ENCODE measurements at places on chromosomes 5 and 9. TPM values are rescaled to one million over a fixed set of nuclear protein-coding genes. Genes with fewer than 3 reads are reported as not detected.

The SLC24A2 gene
- 0.27 TPM for polyA plus RNA-seq

The MAP1B gene
- 115 TPM for polyA plus RNA-seq

DNA sequence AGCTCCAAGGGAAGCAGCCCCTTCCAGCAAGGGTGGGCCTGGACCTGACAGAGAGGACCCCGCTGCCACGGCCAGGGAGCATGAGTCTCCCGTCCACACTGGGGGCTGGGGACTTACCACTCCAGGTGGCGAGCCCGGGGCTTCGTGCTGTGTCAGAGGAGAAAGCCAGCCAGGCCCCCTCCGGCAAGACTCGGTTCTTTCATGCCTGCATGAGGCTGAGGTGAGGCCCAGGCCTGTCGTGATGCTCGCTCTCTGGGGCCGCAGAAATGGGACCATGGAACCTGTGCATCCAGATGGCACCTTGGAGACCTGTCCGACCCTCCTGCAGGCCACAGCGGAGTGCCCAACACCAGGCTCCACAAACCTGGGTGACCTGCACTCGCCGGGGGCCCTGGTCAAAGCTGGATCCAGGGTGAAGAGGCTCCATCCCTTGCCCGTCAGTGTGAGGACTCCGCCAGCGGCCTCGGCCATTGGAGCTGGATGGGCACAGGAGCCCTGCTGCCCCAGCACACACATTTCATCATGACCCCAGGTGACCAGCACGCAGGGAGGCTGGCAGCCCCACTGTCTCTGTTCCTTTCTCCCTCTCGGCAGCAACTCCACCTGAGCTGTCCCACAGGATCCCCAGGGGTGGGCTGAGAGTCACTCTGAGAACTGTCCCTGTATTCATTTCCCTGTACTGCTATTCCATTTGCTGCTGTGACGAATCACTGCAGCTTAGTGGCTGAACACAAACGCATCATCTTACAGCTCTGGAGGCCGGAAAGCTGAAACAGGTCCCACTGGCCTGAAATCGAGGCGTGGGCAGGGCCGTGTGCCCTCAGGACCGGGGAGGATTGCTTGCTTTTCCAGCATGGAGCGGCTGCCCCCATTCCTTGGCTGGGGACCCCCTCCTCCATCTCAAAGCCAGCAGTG, 24.4 kb downstream of the SLC6A18 start:
- H3K27me3 ChIP-seq: no peaks in the 10 kb centered on the region
- H3K4me1 ChIP-seq: peaks cover 4% of the 10 kb centered on the region
- no peak overlapping the region for H3K27ac ChIP-seq
- no peak overlapping the region for H3K4me3 ChIP-seq
- H3K36me3 ChIP-seq: no peaks in the 10 kb centered on the region

The PRUNE2 gene
- 0.46 TPM for polyA plus RNA-seq

The OBP2B gene
- polyA plus RNA-seq: not detected

DNA sequence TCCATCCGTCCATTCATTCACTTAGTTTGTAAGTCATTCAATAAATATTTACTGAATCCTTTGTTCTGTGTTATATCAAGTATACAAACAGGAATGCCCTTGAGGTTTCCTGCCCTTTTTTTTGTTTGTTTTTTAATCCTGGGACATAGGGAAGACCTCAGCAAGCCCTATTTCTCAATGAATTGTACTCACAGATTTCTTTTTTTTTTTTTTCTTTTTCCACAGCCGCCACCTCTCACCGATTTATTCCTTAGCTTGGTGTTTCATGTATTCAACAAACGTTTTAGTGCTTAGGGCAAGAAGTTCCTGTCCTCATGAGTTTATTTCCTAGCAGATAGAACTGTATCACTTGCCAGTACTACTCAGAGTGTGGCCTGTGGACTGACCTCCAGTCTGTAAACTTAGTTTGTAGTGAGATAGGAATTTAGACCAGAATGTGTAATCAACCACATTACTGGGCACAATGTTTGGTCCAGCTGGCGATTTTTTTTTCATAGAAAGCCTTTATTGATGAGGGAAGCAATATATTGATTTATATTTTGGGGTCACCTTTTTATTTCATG, 35.4 kb upstream of the C5orf47 start:
- DNase-seq: no peak
- no peak overlapping the region for H3K4me3 ChIP-seq
- H3K27me3 ChIP-seq: no peaks in the 10 kb centered on the region

DNA sequence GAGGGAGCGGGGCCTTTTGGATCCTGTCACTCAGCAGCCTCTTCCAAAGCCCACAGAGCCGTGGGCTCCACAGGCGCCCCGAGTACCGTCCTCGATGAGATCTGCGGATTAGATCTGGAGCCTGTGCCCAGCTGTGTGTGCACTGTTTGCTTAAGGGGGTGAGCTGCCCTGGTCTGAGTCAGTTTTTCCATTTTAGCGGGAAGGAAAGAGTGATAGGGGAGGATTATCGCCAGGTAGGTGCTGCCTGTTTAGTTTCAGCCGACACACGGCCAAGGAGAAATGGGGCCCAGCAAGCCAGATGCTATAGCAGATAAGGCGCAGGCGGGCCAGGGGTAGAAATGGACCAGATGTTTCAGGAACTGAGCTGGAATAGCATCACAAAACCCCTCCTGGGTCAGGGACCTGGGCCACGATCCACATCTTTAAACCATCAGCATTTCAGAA, 18.1 kb downstream of the COL5A1 start:
- no peaks in the 10 kb centered on the region for H3K36me3 ChIP-seq
- H3K4me1 ChIP-seq: peaks cover 58% of the 10 kb centered on the region
- H3K27ac ChIP-seq: peak overlapping the region; percentile 90
- H3K27me3 ChIP-seq: no peaks in the 10 kb centered on the region

GRCh38 chr5:143142596-143143435, 260.7 kb downstream of the NR3C1 start:
- H3K36me3 ChIP-seq: no peaks in the 10 kb centered on the region
- DNase-seq: peak; percentile 40
- peak overlapping the region; percentile 65 for H3K27ac ChIP-seq
- peaks cover 22% of the 10 kb centered on the region for H3K4me1 ChIP-seq
- no peak overlapping the region for H3K4me3 ChIP-seq

The FAT2 gene
- polyA plus RNA-seq: 0.55 TPM

DNA sequence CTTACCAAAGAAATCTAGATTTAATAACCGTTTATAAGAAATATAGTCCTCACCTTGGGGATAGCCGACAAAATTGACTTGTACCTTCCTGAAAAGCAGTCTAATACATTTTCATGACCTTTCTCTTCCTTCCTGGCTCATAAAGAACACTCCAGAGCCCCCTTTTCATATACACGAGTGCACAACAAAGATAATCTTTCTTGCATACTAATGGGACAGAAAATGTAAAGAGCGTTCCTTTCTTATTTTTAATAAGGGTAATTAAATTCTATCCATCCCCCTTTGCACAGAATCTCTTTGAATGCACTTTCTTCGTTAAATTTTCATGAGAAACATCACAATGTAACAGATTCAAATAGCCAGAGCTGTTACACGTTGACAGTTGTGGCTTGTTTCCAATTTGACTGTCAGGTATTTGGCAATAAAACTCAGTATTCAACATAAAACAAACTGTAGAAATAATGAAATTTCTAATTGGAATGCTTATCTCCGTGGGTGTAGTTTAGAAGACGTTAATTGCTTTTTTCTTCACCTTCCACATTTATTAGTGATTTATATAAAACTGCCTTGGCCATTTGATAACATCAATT, 732.3 kb upstream of the DMAC1 start:
- no peaks in the 10 kb centered on the region for H3K36me3 ChIP-seq
- H3K27me3 ChIP-seq: no peaks in the 10 kb centered on the region
- H3K4me1 ChIP-seq: no peaks in the 10 kb centered on the region
- no peak for DNase-seq
- no peak overlapping the region for H3K4me3 ChIP-seq
- H3K27ac ChIP-seq: no peak overlapping the region

All from hepatocyte (in vitro differentiated cells).